ENCODE measurements at places on chromosomes 3 and 15. TPM values are rescaled to one million over a fixed set of nuclear protein-coding genes. Genes with fewer than 3 reads are reported as not detected.

- H3K4me1 ChIP-seq = no peaks in the 10 kb centered on the region
- no peaks in the 10 kb centered on the region for H3K36me3 ChIP-seq
- no peaks in the 10 kb centered on the region for H3K27me3 ChIP-seq
- no peak for DNase-seq
- no peak overlapping the region for H3K27ac ChIP-seq
Observed at GRCh38 chr3:149706905-149707304, 45.4 kb downstream of the COMMD2 start.

- H3K4me3 ChIP-seq = no peak overlapping the region
- no peak overlapping the region for H3K27ac ChIP-seq
- H3K36me3 ChIP-seq = no peaks in the 10 kb centered on the region
Observed at GRCh38 chr15:39851500-39852092, 68.5 kb downstream of the GPR176 start.

DNA sequence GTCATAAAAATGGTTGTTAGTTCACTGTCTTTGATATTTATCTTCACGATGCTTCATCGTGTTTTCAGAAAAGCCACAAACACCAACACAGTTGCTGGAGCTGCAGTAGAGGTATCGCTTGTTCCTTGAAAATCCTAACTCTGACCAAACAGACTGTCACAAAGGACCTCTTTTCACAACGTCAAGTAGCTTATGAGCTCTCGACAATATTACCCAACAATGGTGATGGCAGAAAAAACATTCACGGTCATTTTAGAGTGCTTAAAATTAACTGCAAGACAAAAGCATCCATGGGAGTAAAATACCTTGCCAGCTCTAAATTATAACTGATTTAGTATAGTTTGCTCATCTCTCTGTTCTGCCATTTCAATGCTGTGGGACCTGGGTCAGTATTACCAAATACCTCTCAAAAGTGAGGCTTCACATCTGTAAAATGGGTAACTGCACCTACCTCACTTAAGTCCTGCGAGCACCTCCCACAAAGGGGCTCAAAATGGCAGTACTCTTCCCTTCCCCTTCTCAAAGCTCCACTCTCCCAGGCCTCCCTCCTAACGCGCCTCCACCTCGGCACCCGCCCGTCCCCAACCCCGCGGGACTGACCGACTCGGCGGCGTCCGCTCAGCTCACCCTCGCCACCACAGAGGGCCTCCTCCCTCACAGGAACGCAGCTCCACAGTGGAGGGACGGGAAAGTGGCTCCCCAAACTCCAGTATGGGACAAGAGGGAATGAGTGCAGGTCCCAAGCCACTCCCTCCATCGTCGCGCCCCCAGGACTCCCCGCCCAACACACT is 546 bp downstream of the TRIM59 start:
- H3K27me3 ChIP-seq = peaks cover 4% of the 10 kb centered on the region
- peaks cover 26% of the 10 kb centered on the region for H3K4me1 ChIP-seq
- DNase-seq = no peak
- peak overlapping the region; percentile 59 for H3K4me3 ChIP-seq
- H3K27ac ChIP-seq = peak overlapping the region; percentile 90

Gene STRIT1
- not detected for total RNA-seq

GRCh38 chr3:24336101-24336500 is 158.5 kb downstream of the THRB start:
- H3K36me3 ChIP-seq = no peaks in the 10 kb centered on the region
- H3K27ac ChIP-seq = no peak overlapping the region
- H3K27me3 ChIP-seq = no peaks in the 10 kb centered on the region

DNA sequence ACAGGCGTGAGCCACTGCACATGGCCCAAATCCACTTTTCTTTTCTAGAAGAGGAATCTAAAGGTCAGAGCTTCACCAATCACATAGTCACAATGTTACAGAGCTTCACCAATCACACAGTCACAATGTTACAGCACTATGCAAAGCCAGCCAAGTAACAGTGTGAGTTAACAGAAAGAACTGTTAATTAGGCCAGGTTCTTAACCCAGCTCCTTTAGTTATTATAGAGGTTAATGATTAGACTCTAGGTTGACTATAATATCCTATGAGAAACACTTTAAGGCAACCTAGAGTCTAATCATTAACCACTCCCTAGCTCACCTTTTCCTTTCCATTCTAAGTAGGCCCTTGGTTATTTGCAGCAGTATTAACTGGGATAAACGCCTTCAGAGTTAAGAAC is 54.0 kb downstream of the TASOR start:
- H3K27me3 ChIP-seq = no peaks in the 10 kb centered on the region
- H3K36me3 ChIP-seq = peaks cover 6% of the 10 kb centered on the region
- H3K27ac ChIP-seq = no peak overlapping the region

Gene DAZL
- total RNA-seq = not detected

Gene CCDC80
- not detected for total RNA-seq

Gene WDR49
- 0.56 TPM for total RNA-seq

Gene LRTM1
- not detected for total RNA-seq

DNA sequence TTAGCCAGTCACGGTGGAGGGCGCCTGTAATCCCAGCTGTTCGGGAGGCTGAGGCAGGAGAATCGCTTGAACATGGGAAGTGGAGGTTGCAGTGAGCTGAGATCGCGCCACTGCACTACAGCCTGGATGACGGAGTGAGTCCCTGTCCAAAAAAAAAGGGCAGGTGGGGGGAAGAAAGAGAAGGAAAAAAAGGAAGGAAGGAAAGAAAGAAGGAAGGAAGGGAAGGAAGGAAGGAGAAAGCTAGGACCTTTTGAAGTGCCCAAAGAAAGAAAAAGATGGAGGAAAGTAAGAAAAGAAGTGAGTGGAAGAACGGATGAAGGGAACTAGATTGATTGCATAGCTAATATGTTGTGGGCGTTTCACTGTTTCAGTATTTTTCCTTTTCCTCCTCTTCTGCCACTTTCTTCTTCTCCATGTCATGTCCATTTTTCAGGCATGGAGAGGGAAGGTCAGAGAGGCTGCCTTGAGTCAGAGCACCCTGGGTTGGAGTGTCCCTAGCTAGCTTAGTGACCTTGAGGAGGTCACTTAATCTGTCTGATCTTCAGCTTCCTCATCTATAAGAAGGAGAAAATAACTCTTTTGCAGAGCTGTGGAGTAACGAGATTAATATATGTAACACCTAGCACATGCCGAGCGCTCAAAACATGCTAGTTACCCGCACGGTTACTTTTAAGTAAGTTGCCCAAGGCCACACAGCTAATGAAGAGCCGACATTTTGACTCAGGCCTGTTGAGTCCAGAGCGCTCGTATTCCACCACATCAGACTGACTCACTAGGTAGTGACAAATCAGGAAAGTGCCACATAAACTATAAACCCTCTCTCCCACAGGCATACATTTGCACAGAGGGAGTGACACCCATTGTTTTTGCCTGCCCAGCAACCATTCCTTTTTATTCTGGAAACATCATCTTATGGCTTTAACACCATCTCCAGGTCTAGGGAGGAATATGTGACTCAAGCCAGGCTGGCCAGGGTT is 42.2 kb downstream of the BHLHE40 start:
- H3K36me3 ChIP-seq = no peaks in the 10 kb centered on the region
- H3K27ac ChIP-seq = peak overlapping the region; percentile 14
- peaks cover 10% of the 10 kb centered on the region for H3K4me1 ChIP-seq
- no peak for DNase-seq
- no peaks in the 10 kb centered on the region for H3K27me3 ChIP-seq

Data from T-cell (primary cell).